CD4-positive, alpha-beta memory T cell (primary cell): ENCODE measurements at places on chromosomes 13 and 19.
A peak's percentile ranks its signal among the peaks of the same experiment; 100 is the strongest.

DNA sequence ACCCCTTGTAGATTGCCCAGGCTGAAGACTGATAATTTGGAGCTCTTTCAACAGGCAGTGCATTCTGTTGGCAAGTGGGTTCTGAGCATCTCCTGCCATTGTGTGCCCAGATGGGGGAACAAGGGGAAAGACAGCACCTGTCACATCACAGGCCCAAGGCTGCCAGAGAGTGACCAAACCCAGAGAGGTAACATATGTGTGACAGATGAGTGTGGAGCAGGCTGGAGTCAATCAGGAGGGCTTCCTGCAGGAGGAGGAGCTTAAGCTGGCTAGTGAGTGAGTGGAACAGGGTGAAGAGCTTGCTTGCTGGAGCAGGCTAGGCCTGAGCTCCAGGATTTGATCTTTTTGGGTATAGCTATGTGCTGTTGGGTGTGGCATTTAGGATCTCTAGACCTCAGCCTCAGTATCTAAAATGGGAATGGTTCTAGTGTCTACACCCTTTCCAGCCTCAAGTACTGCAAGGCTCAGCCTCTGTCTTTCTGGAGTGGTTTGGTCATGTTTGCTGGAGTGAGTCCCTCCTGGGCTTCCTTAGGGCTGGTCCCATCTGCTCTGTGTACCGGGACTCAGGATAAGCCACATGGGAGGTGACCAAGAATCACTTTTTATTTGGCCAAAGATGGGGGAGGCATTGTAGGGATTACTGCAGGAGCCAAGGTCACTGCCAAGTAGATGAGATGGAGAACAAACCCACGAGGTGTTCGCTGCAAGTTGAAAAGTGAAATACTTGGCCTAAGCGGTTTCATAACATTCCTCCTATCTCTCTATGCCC, 152.4 kb upstream of the TSHZ3 start:
- DNase-seq: no peak

GRCh38 chr19:19145684-19146608, 7.7 kb upstream of the TMEM161A start:
- DNase-seq: peak; percentile 85

- DNase-seq: no peak
These were observed 13.4 kb downstream of the SERP2 start for GRCh38 chr13:44386913-44387556.

GRCh38 chr13:85772367-85772766, 26.9 kb downstream of the SLITRK6 start:
- DNase-seq: no peak

DNA sequence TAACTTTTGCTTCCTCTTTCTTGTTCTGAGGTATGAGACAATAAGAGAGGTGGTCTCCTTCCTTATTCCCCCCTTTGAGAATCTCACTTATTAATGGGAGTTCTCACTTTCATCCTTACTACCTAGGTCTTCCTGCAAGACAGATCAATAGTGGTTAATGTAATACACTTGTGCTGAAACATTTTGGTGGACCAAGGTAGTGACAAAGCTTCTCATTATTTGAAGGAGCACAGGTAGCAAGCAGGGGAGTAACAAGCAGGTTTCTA, 17.9 kb downstream of the ZNF700 start:
- DNase-seq: peak; percentile 10
